Left kidney (tissue), 8 donors: ENCODE measurements at places on chromosomes 12 and 14.

DNA sequence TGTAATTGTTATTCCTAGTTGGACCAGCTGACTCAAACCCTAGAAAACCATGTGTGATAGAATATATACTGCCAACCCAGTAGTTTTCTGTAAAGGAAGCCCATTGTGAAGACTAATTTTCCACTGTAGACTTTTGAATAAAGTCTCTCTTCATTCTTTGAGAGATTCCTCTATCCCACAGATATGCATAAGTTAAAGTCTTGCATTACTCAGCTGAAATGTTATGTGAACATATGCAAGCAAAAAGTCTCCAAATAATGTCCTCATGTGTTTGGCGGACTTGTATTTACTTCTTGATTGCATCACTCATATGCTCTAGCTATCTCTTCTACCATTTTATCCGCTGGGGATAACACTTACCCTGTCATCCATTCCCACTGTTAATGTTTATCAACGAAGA, 35.1 kb upstream of the OTOGL start:
- DNase-seq, result no peak

DNA sequence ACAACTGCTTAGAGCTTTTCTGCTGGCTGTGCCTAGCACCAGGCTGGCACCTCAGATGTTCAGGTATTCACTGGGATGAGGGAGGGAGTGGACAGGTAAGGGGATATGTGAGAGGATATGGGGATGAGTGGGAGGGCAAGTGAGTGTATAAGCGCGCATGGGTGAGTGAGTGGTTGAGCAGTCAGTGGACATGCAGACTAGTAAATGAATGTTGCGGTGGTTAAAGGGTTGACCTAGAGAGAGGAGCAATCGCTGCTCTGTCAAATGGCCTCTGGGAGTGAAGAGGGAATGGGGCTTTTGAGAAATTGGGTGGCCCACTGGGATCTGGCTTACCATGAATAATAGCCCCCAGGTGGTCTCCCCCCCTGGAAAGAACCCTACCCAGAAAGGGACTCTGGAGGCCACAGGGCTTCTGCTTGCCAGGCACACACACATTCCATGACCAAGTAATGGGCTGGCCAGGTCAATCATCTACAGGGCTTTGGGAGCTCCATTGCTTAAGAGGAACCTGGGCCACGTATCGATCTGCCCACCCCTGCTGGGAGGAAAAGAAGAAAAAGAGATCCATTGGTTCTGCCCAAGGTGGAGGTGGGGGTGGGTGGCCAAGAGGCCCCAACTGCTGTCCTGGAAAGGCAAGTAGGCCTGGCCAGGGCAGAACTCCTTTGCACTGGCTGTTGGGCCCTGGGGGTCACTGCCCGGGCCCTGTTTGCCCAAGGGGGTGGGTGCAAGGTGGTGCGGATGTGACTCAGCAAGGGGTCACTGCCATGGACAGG, 30.8 kb upstream of the ZFP36L1 start:
- DNase-seq, result no peak

DNA sequence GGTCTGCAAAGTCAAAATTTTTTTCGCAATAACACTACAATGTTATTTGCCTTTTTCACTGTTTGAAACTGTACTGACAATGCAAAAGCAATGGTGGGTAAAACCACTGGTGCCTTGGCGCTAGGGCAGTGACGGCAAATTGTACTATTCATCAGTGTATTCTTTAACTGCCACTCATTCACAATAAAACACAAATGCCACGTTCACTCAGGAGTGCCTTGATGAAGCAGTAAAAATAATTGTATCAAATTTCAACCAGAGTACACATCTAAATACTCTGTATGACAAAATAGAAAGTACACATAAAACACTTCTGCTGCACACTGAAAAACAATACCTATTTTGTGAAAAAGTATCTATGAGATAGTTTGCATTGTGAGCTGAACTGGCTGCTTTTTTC, 17.8 kb downstream of the DCAF5 start:
- DNase-seq, result no peak

DNA sequence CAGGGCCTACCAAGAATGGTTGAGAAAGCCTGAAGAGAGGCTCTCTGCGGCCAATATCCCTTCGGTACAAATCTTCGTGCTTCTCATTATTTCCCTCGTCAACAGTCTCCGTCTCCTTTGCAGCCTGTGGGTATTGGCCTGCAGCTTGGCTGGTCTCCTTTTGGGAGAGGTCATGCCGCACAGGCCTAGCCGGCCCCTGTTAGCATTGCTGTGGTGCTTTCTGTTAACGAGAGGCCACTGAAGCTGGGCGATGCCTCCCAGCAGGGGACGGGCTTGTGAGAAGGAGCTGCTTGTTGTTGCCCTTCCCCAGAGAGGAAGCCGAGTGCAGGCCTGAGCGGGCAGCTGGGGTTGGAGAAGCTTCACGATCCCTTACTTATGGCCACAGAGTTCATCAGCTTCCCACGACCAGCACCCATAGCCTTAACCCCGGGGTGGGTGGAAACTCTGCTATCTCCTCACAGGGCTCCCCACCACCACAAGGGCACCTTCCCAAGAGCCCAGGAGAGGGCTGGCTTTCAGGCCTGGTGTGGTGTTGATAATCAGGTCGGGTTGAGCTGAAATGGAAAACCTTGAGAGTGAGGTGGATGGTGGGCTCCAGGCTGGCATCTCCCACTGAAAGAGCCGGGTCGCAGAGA, 228.6 kb downstream of the ZFP36L1 start:
- DNase-seq, result no peak

DNA sequence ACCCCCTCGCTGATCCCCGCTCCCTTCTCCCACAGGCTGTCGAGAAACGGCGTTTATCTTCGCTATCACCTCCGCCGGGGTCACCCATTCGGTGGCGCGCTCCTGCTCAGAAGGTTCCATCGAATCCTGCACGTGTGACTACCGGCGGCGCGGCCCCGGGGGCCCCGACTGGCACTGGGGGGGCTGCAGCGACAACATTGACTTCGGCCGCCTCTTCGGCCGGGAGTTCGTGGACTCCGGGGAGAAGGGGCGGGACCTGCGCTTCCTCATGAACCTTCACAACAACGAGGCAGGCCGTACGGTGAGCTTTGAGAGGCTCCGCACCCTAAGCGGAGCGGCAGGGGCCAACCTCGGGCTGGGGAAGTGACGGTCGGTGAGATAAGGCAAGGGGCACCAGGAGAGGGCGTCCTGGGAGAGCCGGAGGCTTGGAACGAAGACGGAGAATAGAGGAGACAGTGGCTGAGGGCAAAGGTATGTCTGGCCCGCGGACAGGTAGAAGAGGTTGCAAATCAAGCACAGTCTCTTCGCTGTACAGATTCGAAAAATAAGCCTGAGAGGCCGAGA, 2.3 kb downstream of the WNT1 start:
- DNase-seq, result no peak

DNA sequence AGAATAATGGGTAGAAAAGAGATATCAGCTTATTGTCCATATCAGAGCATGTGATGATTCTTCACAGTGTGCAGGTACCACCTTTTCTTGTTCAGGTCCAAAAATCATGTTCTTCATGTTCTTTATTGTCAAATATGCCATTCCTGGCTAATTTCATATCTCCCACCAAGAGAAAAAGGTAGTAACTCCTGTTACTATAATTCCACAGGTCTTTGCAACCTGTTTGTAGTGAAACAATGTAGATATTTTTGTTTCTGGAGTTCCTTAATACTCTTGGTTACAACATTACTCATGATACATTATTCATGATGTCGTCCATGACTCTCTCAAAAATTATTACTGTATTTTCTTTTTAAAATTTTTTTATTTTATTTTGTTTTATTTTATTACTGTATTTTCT, 11.3 kb upstream of the TMBIM6 start:
- no peak for DNase-seq

- DNase-seq, result no peak
These were observed 1.4 kb upstream of the GTF2A1 start for GRCh38 chr14:81222126-81222525.

GRCh38 chr14:58662018-58662417, 24.3 kb downstream of the DACT1 start:
- DNase-seq, result no peak

DNA sequence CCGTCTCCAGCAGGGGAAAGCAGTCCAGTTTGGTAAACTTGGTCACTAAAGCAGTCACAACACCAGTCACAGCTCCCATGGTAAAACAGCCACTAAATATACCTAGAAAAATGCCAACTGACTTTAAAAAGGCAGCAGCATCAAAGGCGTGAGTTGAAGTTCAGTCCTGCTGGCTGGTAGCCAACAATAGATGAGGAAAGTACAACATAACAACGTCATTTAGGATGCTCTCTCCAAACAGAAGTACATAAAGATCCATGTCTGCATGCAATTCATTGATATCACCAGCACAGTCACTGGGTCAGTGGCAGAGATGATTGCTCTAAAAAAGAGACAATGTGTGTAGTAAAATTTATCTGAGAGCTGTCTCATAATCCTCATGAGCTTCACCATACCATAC, 59.3 kb upstream of the TMPO start:
- DNase-seq, result no peak

- DNase-seq, result no peak
These were observed 108.2 kb downstream of the SLC38A6 start for GRCh38 chr14:61089126-61089750.

- DNase-seq, result no peak
These were observed 1.3 kb downstream of the ZFHX2 start for GRCh38 chr14:23550131-23550811.

DNA sequence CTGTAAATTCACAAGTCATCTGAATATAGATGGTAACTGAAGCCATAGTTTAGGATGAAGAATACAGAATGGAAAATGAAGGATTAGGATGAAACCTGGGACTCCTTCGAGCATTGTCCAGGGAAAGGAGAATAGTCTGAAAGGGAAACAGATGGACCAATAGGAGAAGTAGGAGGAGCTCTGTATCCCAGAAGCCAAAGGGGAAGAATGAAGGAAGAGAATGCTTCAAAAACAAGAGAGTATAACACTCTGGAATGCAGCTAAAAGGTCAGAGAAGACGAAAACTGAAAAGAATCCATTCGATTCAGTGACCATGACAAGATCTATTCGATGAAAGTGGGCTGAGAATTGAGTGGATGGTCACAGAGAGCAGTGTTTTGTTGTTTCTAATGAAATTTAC, 1.0 kb downstream of the GMFB start:
- DNase-seq, result no peak

DNA sequence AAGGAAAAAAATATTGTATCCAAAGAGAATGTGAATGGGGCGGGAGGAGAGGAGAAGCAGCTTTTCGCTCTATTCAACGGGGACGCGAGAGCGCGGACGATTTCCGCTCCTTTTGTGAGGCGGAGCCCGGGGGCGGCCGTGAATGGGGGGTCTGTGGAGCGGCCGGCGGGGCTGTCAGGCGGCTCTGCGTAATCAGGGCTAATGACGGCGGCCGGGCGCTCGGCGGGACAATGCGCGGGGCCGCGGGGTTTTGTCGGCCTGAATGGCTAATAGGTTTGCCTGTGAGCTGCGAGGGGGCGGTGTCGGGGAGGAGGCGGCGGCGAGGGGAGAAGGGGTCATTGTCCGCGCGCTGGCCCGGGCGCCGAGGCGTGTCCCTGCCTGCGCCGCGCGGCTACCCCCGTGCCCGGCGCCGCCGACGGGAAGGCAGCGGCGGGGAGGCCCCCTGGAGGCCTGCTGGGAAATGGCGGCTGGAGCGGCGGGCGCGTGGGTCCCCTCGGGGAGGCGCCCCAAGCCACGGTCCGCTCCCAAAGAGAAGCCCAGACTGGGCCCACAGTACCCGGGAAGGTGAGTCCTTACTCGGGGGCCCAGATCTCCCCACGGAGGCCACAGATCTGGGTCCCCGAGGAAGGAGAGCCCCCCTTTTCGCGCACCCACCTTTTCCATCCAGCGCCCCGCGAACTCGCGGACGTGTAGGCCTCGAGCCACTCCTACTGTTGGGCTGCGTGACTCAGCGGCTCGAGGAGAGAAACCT, 6.0 kb downstream of the SIX6 start:
- DNase-seq, result no peak

- DNase-seq, result no peak
These were observed 111.5 kb downstream of the SRGAP1 start for GRCh38 chr12:63955831-63956666.

DNA sequence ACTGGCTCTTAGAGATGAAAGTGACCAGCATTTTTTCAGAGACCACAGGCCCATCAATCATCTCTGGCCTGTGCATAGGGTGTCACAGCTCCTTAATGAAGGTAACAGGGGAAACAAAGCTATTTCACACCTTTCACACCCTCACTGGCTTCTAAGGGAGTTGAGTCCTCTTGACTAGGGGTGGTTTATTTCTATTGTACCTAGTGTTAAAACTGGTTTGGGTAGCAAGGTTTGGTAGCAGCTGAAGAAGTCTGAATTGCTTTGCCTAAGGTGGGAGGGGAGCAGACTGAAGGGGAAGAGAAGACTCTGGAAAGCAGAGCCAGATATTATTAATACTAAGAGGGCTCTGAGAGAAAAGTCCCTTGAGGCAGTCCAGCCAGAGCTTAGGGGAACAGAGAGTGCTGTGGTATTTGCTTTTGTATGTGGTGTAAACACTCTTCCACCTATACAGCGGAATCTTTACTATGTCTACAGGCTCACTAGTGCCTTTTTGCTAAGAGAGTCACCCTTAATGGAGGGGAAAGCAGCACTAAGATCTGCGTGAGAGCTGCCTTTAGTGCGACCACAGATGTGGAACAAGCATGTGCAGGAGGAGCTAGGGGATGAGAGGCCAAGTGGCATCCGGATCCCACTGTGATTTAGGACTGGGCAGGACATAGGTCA, 95.8 kb downstream of the STXBP6 start:
- DNase-seq, result peak; percentile 68

DNA sequence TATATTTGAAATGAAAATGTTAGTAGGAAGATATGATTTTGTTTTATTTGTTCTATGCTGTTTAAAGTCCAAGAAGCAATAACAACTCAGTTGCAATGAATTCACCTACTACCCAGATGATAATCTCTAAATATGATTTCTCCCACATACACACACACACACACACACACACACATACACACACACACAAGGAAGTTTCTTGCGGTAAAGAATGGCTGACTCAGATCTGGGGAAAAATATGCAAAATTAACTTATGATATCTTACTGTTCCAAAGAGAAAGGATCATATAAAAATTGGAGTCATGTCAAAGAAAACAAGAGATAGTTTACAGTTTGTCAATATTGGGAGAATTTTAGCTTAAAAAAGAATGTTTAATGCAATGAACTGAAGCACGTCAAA, 456.7 kb downstream of the SLC16A7 start:
- DNase-seq, result no peak

DNA sequence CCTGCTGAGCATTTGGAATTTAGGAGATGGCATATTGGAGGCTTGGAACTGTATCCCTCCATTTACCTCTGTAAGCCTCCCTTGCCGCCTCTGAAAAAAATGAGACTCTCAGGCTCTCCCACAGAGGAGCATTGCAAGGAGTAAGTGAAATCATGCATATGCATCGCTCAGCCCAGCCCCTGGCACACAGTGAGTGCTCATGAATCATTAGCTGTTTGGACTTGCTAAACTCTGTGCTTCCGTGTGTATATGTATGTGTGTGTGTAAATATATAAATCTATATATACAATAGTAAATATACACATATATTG, 17.1 kb upstream of the TBX3 start:
- no peak for DNase-seq

- DNase-seq, result no peak
These were observed 2.1 kb upstream of the DTX3 start for GRCh38 chr12:57602544-57602943.

DNA sequence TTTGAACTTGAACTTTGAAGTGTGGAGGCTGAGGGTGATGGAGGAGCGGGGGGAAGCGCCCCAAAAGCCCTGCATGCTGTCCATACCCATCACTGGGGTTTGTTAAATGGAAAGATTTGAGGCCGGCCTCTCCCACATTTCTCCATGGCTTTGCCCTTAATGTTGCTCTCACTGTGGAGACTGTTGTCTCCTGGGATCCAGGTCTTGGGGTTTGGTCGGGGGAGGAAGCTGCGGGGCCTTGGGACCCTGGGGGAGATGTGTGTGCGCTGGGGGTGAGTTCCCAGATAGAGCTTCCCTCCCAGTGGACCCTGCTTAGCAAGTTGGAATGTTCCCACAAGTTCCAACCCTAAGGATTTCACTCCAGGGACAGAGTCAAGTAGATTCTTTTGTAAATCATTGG, 28.0 kb upstream of the LRTM2 start:
- DNase-seq, result no peak
